ENCODE measurements at places on chromosomes 1 and 21.

DNA sequence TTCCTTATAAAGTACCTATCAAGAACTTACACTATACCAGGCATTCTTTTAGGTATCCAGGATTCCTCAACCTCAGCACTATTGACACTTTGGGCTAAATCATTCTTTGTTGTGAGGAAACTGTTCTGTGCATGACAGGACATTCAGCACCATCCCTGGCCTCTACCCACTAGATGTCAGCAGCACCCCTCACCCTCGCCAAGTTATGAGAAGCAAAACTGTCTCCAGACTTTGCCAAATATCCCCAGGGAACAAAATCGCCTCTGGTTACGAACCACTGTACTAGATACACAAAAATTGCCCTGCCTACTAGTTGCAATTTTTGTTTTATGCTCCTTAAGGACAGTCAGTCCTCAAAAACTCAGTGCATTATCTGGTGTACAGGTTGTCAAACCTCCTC is 35.7 kb downstream of the PALMD start:
- DNase-seq = no peak

DNA sequence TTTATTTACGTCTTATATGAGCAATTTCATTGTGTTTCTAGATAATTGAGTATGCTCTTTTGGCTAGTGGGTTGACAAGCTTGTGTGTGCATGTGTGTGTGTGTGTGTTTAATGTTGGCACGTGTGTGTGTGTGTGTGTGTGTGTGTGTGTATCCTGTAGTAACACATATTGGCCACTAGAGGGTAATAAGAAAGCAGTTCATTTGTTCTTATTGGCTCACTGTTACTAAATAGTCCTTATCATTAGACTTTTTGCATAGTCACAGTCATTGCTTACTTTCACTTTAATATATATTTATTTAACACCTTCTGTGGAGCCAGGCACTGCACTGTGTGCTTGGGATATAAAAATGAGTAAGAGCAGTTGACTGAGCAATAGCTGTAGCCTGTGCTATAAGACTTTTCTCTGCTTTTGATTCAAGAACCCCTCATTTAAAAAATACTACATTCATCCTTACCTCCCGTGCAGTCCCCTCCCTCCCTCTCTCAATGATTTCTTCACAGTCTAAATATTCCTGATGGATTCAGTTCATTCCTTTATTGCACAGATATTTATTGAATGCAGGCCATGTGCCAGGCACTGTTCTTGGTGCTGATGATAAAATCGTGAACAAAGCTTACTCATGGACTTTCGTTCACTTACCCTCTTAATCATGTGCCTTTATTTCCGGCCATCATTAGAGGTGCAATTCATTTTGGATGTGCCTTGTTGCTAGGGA is 96.7 kb downstream of the DYRK1A start:
- no peak for DNase-seq

DNA sequence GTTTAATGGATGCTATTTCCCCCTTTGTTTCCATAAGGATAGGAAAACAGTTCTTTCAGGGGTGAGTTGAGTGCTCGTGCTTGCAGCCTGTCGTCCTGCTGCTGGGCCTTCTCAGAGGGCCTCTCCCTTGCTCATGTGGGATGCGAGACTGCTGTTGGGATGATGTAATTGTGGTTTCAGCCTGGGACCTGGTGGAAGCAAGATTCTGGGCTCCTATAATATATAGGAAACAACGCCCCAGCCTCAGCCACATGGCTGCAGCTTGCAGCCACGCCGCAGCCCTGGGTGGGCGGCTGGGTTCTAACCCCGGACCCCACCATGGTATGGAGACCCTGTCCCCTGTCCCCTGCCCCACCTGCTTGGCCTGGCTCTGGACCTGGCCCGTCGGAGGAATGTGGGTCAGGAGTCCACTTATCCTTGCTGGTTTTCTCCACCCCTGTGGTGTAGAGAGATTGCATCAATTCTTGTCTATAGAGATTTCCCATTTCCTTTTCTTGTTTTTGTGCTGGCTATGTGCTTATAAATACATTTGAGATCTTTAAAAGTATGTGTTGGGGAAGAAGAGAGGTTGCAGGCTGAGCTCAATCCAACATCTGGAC is 357.8 kb downstream of the SIPA1L2 start:
- no peak for DNase-seq

DNA sequence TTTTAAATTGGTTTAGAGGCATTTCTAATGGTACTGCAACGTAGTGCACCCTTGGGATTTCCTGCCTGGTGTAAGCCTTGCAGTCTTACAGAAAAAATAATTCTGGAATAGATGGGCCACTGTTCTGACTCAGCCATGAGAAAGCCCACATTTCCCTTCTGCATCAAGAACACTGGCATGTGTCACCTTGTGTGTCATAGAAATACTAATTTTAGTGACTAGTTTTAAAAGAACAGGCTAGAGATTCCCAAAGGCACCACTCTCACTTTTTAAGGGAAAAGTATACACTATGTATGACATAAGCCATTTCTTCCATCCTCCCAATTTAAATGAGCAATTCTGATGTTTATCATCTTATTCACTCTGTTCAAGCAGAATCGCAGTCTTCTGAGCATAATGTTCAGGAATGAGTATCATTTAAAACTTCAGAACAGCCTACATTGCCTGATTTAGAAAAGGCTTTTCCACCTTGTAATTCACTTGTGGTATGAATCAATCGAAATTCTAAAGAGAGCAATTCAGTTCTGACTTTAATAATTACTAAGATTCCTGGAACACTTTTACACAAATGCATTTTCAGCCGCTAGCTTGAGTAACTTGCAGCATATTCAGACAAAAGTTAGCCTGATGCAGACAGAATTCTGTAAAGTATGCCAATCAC is 18.8 kb downstream of the RGS13 start:
- DNase-seq = no peak

- DNase-seq = no peak
Measured at GRCh38 chr1:110339407-110340206, 430 bp downstream of the RBM15 start.

- no peak for DNase-seq
Measured at GRCh38 chr21:34706337-34706736, 37.5 kb downstream of the CLIC6 start.

- no peak for DNase-seq
Measured at GRCh38 chr21:46213620-46214286, 14.8 kb downstream of the LSS start.

GRCh38 chr1:47395433-47395832 is 20.7 kb upstream of the FOXE3 start:
- DNase-seq = no peak

DNA sequence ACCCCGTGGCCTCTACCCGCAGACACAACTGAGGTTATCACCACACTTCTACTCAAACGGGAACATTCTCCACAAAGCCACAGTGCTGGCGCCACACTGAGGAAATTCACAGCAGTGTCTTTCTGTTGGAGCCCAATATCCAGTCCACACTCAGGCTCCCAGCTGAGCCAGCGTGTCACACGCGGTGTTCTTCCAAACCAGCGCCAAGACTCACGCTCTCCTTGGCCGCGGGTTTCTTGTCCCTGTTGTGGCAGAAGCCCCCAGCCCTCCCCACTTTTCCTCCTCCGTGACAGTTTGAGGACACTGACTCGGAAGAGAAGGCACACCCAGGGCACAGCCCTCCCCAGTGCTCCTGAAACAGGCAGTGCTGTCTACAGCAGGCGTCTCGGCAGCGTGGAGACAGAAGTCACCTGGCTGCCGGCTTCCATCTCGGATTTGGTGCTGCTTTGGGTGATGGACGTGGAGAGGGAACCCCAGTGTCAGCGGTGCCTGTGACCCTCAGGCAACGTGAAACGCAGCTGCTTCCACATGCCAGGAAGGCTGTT is 35.4 kb upstream of the AGPAT3 start:
- no peak for DNase-seq

All from stimulated activated CD8-positive, alpha-beta memory T cell treated with anti-CD3 and anti-CD28 coated beads, Interleukin-7, amount 100 ng/mL, for 1 hour (primary cell).